ENCODE measurements at places on chromosomes 4 and X.

DNA sequence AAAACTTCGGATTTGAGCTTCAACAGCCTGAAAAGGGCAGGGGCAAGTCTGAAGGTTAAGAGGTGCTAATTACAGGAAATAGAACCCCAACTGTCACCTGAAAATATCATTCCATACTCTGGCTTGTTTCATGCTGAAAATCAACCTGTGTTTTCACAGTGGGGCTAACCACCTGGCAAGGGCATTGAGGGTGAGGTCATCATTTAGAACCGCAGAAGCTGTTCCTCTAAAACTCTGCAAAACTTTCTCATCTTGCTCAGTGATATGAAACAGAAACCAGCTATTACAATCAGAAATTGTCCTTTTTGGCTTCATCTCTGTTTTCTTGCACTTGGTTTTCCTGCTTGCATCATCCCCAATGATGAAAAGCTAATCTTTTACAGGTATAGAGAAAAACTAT is 247.6 kb downstream of the DCLK2 start:
- DNase-seq = no peak

GRCh38 chr4:33013282-33013681 is 2293.1 kb downstream of the PCDH7 start:
- no peak for DNase-seq

GRCh38 chr4:24070117-24070516 is 180.3 kb upstream of the PPARGC1A start:
- no peak for DNase-seq

- DNase-seq = no peak
Measured at GRCh38 chr4:54277691-54278090, 48.6 kb downstream of the PDGFRA start.

DNA sequence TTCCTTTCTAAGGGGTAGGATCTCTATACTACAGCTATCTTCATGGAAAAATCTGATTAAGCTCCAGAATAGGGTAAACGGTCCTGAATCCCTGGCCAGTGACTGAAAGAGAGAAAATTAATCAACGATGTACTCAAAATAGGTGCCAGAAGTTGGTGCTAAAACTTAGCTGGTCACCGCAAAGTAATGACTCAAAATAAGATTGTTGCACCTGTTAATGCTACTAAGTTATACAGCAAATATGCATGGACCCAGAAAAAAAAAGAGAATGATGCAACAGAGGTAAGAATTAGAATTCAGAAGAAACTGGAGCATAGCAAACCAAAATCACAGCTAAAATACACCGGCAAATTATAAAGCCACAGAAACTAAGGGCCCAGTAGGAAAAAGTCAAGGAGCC is 239.7 kb upstream of the FAM241A start:
- DNase-seq = no peak

- no peak for DNase-seq
Measured at GRCh38 chr4:186037692-186038658, 31.0 kb upstream of the TLR3 start.

- DNase-seq = no peak
Measured at GRCh38 chrX:31132821-31133241, 61.0 kb upstream of the FTHL17 start.

- DNase-seq = no peak
Measured at GRCh38 chr4:38365261-38365660, 298.7 kb upstream of the KLF3 start.

DNA sequence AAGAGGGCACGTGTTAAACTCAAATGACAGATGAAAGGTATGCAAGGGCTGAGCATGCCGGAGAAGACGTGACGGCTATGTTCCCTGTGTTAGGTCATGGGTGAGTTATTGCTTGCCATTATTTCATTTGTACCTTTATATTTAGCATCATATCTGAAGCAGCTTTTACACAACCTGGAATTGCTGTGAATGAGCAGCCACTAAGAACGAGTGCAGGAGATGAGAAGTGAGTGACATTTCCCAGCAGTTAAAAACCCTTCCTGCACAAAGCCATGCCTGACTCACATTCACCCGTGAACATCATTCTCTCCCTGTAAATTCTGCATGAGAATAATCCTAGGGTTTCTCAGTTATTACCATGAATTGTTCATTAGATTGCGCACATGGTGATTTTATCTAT is 433.2 kb upstream of the ZFP42 start:
- no peak for DNase-seq

- no peak for DNase-seq
Measured at GRCh38 chrX:48458711-48459110, 11.3 kb downstream of the SLC38A5 start.

- no peak for DNase-seq
Measured at GRCh38 chr4:86950831-86951525, 16.2 kb downstream of the AFF1 start.

DNA sequence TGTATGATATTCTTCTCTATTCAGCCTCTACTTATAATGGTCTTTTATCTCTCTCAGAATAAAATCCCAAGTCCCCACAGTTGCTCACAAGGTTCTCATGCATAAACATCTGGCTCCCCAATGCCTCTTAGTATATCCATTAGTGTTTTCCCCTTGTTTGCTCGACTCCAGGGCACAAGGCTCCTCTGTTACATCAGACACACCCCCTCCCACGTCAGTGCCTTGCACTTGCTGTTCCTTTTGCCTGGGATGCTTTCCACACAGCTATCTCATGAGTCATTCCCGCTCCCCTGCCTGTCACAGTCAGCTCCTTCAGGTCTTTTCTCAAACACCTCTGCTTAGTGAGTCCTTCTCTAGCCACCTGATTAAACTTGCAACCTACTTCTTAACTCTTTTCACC is 260.2 kb downstream of the IL1RAPL1 start:
- no peak for DNase-seq

- DNase-seq = no peak
Measured at GRCh38 chrX:134460862-134461220, 876 bp downstream of the HPRT1 start.

- no peak for DNase-seq
Measured at GRCh38 chr4:158159054-158159717, 13.6 kb downstream of the GASK1B start.

- DNase-seq = no peak
Measured at GRCh38 chr4:123450393-123450792, 53.8 kb downstream of the SPRY1 start.

DNA sequence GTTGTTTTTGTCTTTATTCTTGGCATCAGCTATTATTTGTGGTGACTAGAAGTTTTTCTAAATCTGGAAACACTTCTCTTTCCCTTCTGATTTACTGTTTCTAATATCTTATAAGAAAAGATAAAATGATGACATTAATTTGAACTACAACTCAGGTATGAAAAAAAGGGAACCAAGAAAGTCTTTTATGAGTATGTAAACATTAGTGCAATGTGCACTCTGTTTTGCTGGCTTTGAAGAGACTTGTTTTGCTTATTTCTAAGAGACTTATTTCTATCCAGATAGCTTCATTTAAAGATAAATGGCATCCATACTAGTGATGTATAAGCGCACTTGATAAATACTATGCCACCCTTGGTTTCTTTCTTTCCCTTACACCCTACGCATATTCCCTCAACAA is 10.1 kb upstream of the AMBN start:
- DNase-seq = no peak

DNA sequence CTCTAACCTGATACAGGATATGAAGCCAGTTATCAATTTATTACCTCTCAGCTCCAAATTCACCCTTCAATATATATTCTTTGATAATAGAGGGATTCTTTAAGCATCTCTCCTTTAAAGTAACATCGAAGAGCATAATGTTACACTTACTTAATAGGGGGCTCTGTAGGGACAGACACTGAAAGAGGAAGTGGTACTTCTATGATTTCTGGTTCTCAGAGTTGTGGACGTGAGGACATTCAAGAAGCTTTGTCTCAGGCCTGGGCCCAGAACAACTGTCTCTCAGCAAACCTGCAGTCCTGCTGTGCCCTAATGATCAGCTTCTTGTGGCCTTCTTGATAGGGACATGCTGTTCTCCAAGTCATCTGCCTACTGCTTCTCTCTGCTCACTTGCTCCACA is 4.2 kb upstream of the ZXDB start:
- DNase-seq = no peak

GRCh38 chrX:48890934-48891401 is 6.6 kb downstream of the TIMM17B start:
- DNase-seq = no peak

- DNase-seq = no peak
Measured at GRCh38 chr4:90215286-90215685, 88.1 kb downstream of the CCSER1 start.

DNA sequence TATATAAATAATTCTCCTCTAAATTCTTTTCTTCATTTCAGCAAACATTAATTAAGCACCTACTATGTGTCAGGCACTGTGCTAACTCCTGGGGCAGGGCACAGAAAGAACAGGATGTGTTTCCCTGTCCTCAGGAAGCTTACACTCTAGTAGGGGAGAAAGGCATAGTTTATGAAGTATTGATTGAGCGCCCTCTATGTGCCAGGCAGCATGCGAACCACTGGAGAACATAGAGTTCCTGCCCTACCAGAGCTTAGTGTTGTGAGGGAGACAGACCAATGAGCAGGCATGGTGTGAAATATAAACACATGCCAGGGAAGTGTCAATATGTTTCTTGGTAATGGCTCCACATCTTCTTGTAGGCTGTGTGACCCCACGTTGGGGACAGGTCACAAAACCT is 3.7 kb downstream of the ADGRG4 start:
- DNase-seq = no peak

GRCh38 chr4:76341063-76341462 is 34.5 kb downstream of the STBD1 start:
- DNase-seq = no peak

DNA sequence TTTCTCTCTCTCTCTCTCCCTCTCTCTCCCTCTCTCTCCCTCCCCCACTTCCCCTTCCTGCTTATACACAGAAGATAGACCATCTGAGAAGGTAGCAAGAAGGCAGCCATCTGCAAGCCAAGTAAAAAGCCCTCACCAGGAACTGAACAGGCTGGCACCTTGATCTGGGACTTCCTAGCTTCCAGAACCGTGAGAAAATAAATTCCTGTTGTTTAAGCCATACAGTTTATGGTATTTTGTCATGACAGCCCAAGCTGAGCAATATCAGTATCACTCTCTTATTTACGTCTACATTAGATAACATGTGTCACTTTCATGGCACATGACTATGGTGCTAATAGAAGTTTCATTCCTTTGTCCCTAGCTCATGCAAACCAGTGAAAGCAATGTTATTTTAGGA is 581.1 kb downstream of the INPP4B start:
- DNase-seq = no peak

GRCh38 chrX:119625843-119626242 is 19.6 kb upstream of the NKRF start:
- no peak for DNase-seq

DNA sequence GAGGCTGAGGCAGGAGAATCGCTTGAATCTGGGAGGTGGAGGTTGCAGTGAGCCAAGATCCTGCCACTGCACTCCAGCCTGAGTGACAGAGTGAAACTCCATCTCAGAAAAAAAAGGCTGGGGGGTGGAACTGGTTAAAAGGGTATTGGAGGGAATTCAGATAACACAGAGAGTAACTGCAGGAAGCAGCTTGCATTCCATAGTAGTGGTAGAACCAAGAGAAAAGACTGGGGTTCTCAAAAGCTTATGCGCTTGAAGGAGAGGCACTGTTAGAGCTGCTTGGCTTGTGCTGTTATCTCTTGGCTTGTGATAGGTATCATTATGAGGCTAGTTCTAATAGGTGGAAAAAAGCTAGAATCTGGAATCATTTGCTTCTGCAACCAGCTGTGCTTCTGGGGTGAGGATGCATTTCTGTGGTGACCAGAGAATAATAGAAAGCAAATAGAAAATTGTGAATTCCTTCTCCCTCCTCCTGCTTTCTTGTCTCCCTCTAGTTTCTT is 91.2 kb upstream of the ELOVL6 start:
- no peak for DNase-seq

- DNase-seq = no peak
Measured at GRCh38 chrX:43743100-43743822, 87.2 kb downstream of the MAOA start.

GRCh38 chr4:170278460-170278859 is 188.7 kb upstream of the AADAT start:
- DNase-seq = no peak

DNA sequence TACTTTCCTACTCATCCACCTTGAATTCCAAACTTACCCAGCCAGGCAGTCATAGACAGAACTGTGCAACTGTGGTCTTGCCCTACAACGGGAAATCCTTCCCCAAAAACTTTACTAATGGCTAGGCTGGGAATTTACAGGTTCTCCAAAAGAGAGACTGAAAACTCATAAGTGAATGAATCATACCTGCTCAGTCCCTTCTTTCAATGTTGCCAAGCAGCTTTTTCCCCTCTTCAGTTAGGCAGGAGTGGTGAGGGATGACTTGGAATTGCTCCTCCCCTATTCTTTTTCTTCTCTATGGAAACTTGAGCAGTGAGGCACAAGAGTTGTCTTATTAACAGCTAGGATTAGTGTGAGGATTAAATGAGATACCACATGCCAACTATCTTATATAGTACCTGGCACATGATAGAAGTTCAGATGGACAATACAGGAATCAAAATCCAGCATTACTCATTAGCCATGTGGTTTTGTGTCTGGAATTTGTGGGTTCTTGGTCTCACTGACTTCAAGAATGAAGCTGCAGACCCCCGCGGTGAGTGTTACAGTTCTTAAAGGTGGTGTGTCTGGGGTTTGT is 105.9 kb downstream of the TEX13A start:
- DNase-seq = no peak

GRCh38 chrX:97026406-97026805 is 142.7 kb downstream of the RPA4 start:
- no peak for DNase-seq

GRCh38 chr4:158481811-158482210 is 39.9 kb upstream of the RXFP1 start:
- DNase-seq = no peak

DNA sequence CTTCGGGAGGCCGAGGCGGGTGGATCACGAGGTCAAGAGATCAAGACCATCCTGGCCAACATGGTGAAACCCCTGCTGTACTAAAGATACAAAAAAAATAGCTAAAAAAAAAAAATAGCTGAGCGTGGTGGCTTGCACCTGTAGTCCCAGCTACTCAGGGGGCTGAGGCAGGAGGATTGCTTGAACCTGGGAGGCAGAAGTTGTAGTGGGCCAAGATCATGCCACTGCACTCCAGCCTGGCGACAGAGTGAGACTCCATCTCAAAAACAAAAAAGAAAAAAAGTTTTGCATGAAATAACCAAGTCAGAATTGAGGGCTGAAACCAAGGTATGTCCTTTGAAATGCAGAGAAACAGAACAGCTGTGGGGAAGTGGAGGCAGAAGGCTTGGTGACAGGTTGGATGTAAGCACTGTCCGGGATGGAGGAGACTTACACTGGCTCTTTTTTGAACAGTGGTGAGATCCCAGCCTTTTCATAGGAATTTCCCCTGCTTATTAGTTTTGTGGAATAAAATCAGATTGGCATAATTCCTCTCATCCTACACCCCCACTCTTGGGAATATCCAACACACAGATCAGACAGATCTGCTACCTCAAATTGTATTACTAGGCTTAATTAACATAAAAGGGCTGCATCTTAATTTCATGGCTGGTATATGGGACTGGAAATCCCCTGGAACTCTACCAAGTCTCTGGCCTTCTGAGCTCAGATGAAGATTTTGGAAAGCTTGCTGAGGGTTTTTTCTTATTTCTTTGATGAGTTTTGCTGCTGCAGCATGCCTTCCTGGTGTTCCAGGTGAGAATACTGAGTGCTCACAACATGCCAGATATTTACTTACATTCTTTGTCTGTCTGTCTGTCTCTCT is 18.8 kb upstream of the C4orf36 start:
- DNase-seq = no peak

Data from stimulated activated CD8-positive, alpha-beta memory T cell treated with anti-CD3 and anti-CD28 coated beads, Interleukin-15, amount 100 ng/mL, for 4 hours (primary cell).